Stimulated activated CD8-positive, alpha-beta memory T cell treated with anti-CD3 and anti-CD28 coated beads, Interleukin-4, amount 100 ng/mL, for 1 hour (primary cell): ENCODE measurements at places on chromosomes 12 and 14.
A peak's percentile ranks its signal among the peaks of the same experiment; 100 is the strongest.

DNA sequence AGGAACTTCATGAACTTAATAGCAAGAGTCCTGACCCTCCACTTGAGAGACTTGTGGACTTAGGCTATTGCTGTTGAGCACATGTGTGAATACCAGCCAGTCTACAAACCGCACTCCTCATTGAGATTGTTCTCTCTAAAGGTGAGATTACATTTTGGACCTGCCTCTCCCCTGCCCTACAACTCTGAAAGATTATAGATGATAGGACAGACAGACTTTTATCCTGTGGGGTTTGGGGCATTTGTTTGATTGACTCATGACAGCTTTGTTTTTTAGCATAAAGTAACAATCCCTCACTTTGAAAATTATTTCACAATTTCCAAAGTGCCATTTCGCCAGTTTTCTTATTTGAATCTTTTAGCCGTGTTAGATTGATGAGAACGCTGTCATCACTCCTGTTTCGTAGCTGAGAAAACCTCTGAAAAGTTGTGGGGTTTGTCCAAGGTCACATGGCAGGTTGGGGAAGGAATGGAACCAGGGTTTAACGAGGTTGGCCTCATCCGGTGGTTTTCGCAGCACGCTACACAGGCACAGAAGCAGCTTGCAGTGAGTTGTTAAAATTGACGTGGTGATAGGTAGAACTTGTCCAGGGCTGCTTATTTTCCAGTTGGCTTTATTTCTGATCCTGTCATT, 836 bp downstream of the EVL start:
- DNase-seq, result peak; percentile 73

- no peak for DNase-seq
Measured at GRCh38 chr12:2547273-2548044, 247.3 kb upstream of the FKBP4 start.

- no peak for DNase-seq
Measured at GRCh38 chr12:96520767-96521166, 31.4 kb downstream of the CFAP54 start.

GRCh38 chr12:19273482-19274330, 144.2 kb downstream of the PLEKHA5 start:
- DNase-seq, result peak; percentile 46

- DNase-seq, result no peak
Measured at GRCh38 chr14:95195031-95195430, 37.7 kb upstream of the DICER1 start.

- DNase-seq, result no peak
Measured at GRCh38 chr12:124780336-124780735, 83.3 kb downstream of the SCARB1 start.

GRCh38 chr12:9588749-9589148, 19.0 kb downstream of the KLRB1 start:
- no peak for DNase-seq

- no peak for DNase-seq
Measured at GRCh38 chr12:20445687-20446086, 77.3 kb downstream of the PDE3A start.

GRCh38 chr14:28373721-28374120, 392.9 kb upstream of the FOXG1 start:
- no peak for DNase-seq

DNA sequence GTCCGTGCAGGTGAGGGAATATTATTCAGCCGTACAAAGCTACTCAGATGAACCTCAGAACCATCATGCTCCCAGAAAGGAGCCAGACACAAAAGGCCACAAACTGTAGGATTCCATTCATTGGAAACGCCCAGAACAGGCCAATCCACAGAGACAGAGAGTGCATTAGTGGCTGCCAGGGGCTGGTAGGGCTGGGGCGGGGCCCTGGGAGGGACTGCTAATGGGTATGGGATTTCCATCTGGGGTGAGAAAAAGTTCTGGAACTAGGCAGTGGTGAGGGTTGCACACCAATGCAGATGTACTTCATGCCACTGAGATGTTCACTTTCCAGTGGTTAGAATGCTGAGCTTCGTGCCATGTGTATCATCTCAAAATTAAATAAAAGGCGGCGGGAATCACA, 101.1 kb downstream of the RFLNA start:
- no peak for DNase-seq

- DNase-seq, result no peak
Measured at GRCh38 chr12:29131539-29131938, 17.5 kb upstream of the FAR2 start.

DNA sequence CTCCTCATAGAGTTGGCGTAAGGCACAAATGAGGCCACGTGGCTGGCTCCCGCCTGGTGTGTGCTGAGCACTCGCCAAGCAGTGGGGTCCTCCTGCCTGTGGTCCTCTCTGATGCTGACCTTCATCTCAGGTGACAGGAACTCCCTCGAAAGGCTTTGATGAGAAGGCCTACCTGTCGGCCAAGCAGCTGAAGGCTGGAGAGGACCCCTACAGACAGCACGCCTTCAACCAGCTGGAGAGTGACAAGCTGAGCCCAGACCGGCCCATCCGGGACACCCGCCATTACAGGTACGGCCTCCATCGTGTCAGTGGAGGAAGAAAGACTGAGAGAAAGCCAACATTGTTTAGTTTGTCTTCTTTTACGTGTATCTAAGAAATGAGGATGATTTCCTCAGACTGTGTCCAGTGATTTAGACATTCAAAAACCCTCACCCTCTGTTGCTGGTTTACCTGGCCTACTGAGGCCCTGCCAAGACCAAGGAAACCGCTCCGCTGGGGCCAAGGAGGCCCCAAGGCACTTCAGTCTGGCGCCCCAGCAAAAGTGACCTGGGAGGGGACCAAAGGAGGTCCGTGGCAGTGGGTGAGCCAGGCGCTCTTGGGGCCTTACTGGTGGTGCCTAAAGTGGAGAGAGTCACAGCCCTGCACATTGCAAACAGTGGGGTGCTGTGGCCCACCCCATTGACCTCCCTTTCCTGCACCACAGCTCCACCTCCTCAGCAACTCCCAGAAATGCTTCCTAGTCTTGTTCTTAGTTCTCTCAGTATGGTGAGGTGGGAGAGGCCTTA, 60.8 kb downstream of the GALNT16 start:
- DNase-seq, result no peak
